Esophagus muscularis mucosa (tissue), 4 donors: ENCODE measurements at places on chromosomes 11 and 22. TPM values are rescaled to one million over a fixed set of nuclear protein-coding genes. Genes with fewer than 3 reads are reported as not detected.

DNA sequence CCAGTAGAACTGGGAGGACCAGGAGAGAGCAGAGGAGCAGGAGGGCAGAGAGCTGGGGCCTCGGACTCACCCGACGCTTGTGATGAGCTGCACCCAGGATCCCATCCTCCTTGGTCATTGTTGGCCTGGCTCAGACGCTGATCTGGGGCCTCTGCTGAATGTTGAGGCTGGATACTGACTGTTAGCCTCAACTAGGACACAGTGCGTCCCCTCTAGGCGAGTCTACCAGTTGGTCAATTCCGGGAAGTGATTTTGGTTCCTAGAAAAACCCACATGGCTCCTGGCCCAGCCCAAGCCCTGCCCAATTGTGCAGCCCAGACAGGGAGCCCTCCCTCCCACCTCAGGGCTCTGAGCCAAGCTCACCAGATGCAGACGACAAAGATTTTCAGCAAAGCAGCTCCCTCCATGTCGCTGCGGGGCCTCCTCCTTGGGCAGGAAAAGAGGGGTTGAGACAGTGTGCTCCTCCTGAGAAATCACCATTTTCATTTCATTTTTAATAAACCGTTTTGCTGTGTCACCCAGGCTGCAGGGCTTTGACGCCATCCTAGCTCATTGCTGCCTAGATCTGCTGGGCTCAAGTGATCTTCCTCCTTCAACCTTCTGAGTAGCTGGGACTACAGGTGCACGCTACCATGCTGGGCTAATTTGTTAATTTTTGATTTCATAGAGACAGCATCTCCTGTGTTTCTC is at the start of gene APOL4:
Gene APOL4, minus strand, starts transcription at position 180 of the 690 bp plus-strand sequence. Its CDS starts 75 bp downstream, at position 105.
- no peaks in the 10 kb centered on the region for H3K27me3 ChIP-seq
- H3K36me3 ChIP-seq, result no peaks in the 10 kb centered on the region
- peaks cover 21% of the 10 kb centered on the region for H3K4me1 ChIP-seq

DNA sequence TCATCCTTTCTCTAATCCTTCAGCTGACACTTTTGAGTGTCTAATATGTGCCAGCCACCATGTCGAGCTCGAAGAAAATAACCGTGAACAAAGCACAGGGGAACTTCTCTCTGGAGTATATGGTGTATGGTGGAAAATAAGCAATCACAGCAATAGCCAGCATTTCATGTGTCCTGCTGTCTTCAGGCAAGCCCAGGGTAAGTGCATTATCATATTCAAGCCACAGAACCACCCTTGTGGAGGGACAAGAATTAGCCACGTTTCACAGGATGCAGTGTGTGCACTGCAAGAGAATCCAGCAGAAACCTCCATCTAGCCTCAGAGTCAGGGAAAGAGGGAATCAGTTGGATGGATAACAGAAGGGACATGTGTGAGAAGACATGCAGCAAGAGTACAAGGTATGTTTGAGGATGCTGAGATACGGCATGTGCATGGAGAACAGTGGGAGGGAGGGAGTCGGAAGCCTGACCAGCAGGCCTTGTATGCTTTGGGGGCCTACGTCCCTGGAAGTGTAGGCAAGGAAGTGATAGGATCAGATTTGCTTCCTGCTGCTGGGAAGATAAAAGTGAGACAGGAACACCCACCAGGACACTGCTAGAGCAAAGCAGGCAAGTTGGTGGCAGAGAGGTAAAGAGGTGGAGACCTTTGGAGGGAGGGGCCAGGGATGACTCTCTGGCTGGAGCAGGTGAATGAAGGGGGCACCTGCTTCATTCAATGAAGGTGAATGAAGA is 14.7 kb upstream of the GNAZ start:
- H3K27ac ChIP-seq, result no peak overlapping the region
- DNase-seq, result peak; percentile 68
- H3K36me3 ChIP-seq, result no peaks in the 10 kb centered on the region
- no peak overlapping the region for H3K4me3 ChIP-seq
- H3K4me1 ChIP-seq, result no peaks in the 10 kb centered on the region

- H3K27me3 ChIP-seq, result no peaks in the 10 kb centered on the region
- peak overlapping the region; percentile 100 for H3K27ac ChIP-seq
- peaks cover 62% of the 10 kb centered on the region for H3K4me1 ChIP-seq
Measured at GRCh38 chr11:64776875-64777274, 1.5 kb downstream of the SF1 start.

DNA sequence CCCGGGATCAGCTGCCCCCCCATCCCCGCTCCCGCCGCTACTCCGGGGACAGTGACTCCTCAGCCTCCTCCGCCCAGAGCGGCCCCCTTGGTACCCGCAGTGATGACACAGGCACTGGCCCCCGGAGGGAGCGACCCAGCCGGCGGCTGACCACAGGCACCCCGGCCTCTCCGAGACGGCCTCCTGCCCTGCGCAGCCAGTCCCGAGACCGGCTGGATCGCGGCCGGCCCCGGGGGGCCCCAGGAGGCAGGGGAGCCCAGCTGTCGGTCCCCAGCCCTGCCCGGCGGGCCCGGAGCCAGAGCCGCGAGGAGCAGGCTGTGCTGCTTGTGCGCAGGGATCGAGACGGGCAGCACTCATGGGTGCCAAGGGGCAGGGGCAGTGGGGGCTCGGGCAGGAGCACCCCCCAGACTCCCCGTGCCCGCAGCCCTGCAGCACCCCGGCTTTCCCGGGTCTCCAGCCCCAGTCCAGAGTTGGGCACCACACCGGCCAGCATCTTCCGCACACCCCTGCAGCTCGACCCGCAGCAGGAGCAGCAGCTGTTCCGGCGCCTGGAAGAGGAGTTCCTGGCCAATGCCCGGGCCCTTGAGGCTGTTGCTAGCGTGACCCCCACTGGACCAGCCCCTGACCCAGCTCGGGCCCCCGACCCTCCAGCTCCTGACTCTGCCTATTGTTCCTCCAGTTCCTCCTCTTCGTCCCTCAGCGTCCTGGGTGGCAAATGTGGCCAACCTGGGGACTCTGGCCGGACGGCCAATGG is 3.9 kb downstream of the RASL10A start:
- H3K27me3 ChIP-seq, result no peaks in the 10 kb centered on the region
- peaks cover 87% of the 10 kb centered on the region for H3K4me1 ChIP-seq
- H3K4me3 ChIP-seq, result peak overlapping the region; percentile 44
- H3K27ac ChIP-seq, result peak overlapping the region; percentile 95
- no peak for DNase-seq
- peaks cover 7% of the 10 kb centered on the region for H3K36me3 ChIP-seq

DNA sequence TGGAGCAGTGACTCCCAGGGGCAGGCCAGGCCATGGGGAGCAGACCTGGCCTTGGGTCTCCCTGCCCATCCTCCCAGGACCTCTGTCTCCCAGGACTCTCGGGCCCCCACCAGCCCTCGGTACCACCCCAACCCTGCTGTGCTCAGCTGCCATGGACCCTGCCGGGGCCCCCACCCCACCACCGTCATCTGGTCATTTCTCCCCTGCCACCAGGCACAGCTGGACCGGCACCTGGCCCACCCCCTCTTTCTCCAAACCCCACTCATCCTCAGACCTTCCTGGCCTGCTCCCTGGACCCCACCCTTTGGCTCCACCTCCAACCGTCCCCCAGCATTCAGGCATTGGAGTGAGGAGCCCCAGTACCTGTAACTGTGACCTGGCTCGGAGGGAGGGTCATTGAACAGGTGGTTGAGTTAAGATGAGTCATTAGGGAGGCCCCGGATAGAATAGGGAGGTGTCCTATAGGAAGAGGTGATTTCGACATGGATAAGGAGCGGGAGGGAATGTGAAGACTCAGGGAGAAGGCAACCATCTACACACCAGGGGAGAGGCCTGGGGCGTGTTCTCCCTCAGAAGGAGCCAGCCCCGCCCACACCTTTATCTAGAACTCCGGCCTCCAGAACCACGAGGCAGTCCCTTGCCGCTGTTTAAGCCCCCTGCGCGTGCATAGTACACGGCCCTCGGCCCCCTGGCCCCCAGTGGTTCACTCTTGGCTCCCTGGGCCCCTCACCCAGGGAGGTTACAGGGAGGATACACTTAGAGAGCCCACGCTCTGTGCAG is 1395.9 kb downstream of the BRD1 start:
- H3K36me3 ChIP-seq, result no peaks in the 10 kb centered on the region
- H3K4me1 ChIP-seq, result no peaks in the 10 kb centered on the region
- peaks cover 41% of the 10 kb centered on the region for H3K27me3 ChIP-seq
- no peak overlapping the region for H3K27ac ChIP-seq

GRCh38 chr22:25930788-25931310 is 188.9 kb downstream of the MYO18B start:
- no peaks in the 10 kb centered on the region for H3K4me1 ChIP-seq
- no peaks in the 10 kb centered on the region for H3K27me3 ChIP-seq
- no peak overlapping the region for H3K27ac ChIP-seq
- H3K4me3 ChIP-seq, result no peak overlapping the region

DNA sequence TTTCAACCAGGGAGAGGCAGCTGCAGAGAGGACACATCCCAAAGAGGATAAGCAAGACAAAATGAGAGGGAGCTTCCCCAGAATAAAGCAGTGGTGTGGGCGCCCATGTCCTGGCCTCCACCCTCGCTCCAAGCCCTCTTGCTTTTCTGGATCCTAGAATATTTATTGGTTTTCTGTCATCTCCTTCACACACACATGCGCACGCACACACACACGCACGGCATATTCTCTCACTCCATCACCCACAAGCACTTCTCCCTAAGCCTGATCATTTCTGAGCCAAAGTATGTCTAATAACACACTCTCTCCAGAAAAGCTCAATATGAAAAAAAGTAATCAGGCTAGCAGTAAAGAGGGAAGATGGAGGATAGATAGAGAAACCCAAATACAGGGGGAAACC is 7.6 kb downstream of the IGSF9B start:
- H3K4me1 ChIP-seq, result peaks cover 100% of the 10 kb centered on the region
- no peak overlapping the region for H3K4me3 ChIP-seq
- H3K27me3 ChIP-seq, result no peaks in the 10 kb centered on the region

- H3K36me3 ChIP-seq, result peaks cover 94% of the 10 kb centered on the region
- no peak for DNase-seq
- no peak overlapping the region for H3K27ac ChIP-seq
Measured at GRCh38 chr11:61847914-61848581, 19.9 kb downstream of the FADS2 start.

DNA sequence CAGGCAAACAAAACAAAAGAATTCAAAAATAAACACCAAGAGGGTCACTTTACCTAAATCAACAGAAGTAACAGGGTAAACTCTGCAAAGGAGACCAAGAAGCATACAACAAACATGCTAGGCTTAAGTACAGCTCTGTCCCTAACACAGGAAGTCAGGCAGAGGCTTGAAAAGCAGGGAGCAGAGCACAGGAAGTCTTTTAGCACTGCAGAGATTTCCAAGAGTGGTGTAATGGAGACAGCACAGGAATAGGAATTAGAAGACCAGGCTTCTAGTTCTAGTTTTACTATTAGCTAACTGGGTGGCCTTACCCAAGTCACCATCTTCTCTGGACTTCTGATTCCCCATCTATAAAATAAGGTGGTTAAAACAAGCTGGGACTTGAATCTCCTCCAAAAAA is 1.9 kb downstream of the RBFOX2 start:
- peaks cover 67% of the 10 kb centered on the region for H3K4me1 ChIP-seq
- H3K36me3 ChIP-seq, result no peaks in the 10 kb centered on the region
- DNase-seq, result no peak
- no peaks in the 10 kb centered on the region for H3K27me3 ChIP-seq
- peak overlapping the region; percentile 72 for H3K4me3 ChIP-seq
- H3K27ac ChIP-seq, result peak overlapping the region; percentile 96

DNA sequence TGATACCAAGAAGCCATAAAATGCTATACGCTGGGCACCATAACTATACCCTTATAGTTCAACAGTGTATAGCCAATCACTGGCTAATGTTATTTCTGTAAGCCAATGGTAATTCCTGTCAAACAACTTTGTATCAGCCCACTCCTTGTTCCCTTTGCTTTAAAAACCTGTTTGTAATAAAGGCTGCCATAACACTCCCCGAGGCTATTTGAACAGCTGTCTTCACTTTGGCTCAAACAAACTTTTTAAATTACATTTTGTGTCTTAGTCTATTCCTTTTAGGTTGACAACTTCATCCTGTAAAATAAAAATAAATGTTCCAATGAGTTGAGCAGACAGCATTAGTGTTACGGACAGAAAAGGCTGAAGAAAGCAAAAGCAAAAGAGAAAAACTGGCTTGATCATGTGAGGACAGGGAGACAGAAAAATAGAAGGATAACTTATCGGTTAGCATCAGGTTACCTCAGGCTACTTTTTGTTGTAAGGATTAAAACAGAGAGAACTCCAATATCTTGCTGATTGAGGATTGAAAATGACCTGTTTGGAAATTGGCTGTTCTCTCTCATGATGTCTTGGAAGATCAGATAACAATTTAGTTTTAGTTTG is 95.0 kb downstream of the AASDHPPT start:
- no peaks in the 10 kb centered on the region for H3K36me3 ChIP-seq
- DNase-seq, result no peak
- H3K4me1 ChIP-seq, result no peaks in the 10 kb centered on the region
- H3K4me3 ChIP-seq, result no peak overlapping the region
- no peaks in the 10 kb centered on the region for H3K27me3 ChIP-seq

- peak overlapping the region; percentile 32 for H3K4me3 ChIP-seq
- H3K27ac ChIP-seq, result peak overlapping the region; percentile 79
- H3K27me3 ChIP-seq, result peaks cover 18% of the 10 kb centered on the region
- no peak for DNase-seq
- H3K36me3 ChIP-seq, result no peaks in the 10 kb centered on the region
- H3K4me1 ChIP-seq, result peaks cover 40% of the 10 kb centered on the region
Measured at GRCh38 chr11:69297787-69298266, 3.9 kb downstream of the MYEOV start.

- peaks cover 9% of the 10 kb centered on the region for H3K4me1 ChIP-seq
- no peak for DNase-seq
- no peaks in the 10 kb centered on the region for H3K27me3 ChIP-seq
- H3K27ac ChIP-seq, result no peak overlapping the region
Measured at GRCh38 chr11:16242806-16243205, 113.5 kb downstream of the SOX6 start.

GSTT4 gene
- not detected for total RNA-seq

SCGB2A2 gene
- not detected for total RNA-seq

TNNI2 gene
- not detected for total RNA-seq

CALCA gene
- not detected for total RNA-seq

GRIA4 gene
- not detected for total RNA-seq
